ENCODE measurements at places on chromosomes 2 and 18.
A peak's percentile ranks its signal among the peaks of the same experiment; 100 is the strongest.

- no peak for DNase-seq
These were observed 1052.8 kb upstream of the NRXN1 start for GRCh38 chr2:52084759-52085158.

- DNase-seq = no peak
These were observed 169.2 kb upstream of the NOSTRIN start for GRCh38 chr2:168633200-168633599.

DNA sequence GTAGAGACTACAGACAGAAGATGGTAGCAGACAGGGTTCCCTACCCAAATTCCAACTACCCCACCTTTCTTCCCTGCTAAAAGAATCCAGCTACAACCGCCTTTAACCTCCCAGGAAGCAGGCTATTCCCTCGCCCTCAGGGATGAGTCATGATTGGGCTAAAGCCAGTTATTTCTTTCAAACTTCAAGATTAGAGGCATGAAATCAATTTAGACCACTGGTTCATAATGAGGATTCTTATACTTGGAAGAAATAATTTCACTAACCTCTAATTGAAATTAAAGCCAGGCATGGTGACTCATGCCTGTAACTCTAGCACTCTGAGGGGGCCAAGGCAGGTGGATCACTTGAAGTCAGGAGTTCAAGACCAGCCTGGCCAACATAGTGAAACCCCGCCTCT, 20.0 kb downstream of the TRIP12 start:
- no peak for DNase-seq

DNA sequence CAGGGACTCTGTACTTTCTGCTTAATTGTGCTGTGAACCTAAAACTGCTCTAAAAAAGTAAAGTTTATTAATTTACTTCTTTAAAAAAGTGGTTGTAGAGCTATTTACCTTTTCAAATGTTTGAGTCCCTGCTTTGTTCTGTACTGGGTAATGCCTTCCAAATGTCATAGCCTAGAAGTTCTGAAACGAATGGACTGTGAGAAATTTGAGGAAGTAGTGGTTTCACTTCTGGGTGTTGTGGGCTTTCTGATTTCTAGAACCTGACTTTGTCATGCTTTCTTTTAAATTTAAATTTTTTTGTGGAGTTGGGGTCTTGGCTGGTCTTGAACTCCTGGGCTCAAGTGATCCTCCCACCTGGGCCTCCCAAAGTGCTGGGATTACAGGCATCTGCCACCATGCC, 44.6 kb downstream of the SMAD4 start:
- no peak for DNase-seq

GRCh38 chr2:226796012-226796839, 3.4 kb downstream of the IRS1 start:
- DNase-seq = no peak

DNA sequence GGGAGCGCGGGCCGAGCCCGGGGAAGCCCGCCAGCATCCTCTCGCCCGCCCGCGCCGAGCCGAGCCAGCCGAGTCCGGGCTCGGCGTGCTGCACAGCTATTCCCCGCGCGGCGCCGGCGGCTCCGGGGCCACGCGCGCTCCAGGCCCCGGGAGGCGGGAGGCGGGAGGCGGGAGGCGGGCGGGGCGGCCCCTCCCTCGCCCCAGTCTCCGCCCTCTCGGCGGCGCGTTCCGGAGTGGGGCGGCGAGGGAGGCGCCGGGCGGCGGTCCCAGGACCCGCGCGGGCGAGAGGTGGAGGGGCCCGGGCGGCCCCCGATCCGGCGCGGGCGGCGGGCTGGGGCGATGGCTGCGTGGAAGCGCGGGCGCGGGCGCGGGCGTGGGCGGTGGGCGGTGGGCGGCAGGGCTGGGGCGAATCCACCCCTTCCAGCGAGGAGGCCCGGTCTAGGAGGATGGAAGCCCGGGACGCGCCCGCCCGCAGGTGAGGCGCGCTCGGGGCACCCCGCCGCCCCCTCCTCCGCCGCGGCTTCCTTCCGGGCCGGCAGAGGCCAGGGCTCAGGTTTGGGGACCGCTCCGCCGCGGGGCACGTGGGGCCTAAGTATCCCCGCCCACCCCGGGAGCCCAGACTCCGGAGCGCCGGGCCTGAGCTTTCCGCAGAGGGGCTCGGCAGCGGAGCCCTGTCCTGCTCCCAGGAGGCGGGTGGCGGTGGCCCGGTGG, at the start of gene ADCY3:
ADCY3 (minus strand) TSS at position 140 of the 711 bp plus-strand sequence. CDS start 1,250 bp downstream, outside the sequence.
- DNase-seq = peak; percentile 90

DNA sequence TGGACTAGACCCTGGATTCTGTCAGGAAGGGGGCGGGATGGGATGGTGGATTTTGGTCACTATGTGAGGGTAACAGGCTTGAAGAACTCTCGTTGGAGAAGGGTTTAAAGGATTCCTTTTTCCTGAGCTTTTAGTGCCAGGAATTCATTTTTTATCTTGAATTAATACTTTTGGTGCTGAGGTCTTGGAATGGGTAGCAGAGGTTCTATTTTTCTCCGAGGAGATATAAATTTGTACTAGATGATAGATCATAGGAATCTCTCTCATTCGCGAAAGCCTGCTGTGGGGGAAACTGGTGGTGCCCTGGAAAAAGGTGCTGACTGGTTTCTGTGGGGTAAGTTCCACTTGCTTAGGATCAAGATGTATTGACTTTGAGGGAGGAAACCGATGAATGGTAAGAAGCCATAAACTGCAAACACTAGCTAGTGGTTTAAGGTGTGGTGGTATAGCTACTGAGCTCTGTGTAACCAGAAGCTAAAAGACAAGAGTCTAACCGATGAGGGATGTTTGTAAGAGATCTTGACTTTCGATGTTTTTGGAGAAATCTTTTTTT, 706 bp downstream of the AGPS start:
- peak; percentile 49 for DNase-seq

- no peak for DNase-seq
These were observed 109.4 kb upstream of the LYPD6 start for GRCh38 chr2:149221002-149221401.

- DNase-seq = peak; percentile 36
These were observed 16.0 kb upstream of the CHRNA1 start for GRCh38 chr2:174780191-174780840.

DNA sequence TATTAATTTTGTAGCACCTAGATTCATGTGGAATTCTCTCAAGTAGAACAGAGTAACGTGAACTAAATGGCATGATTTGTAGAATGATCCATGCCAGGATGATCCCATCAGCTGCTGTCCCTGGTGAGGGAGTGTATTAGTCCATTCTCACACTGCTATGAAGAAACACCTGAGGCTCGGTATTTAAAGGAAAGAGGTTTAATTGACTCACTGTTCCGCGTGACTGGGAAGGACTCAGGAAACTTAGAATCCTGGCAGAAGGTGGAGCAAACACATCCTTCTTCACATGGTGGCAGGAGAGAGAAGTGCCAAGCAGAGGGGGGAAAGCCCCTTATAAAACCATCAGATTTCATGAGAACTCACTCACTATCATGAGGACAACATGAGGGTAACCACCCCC, 312.6 kb downstream of the PTPRM start:
- DNase-seq = no peak

- no peak for DNase-seq
These were observed 188.4 kb downstream of the SH3BP4 start for GRCh38 chr2:235139956-235140800.

DNA sequence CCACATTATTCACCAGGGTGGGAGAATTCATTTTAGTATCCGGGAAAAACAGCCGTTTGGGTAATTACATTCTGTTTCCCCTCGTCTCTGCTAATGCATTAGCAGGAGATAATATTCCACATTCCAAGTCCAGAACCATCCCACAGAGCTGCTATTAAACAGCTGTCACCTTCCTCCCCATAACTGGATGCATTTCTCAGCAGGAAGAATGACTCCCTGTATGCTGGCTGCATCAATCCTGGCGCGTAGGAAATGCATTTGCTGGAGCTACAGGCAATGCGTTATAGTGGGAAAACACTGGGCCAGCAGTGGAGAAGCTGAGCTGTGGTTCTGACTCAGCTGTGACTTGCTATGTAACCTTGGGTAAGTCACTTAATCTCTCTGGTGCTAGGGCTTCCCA, 246.0 kb downstream of the CLIP4 start:
- no peak for DNase-seq

GRCh38 chr2:108929807-108930425, 59.1 kb downstream of the EDAR start:
- DNase-seq = no peak

GRCh38 chr2:48445091-48445725, 84.7 kb upstream of the STON1 start:
- DNase-seq = no peak

DNA sequence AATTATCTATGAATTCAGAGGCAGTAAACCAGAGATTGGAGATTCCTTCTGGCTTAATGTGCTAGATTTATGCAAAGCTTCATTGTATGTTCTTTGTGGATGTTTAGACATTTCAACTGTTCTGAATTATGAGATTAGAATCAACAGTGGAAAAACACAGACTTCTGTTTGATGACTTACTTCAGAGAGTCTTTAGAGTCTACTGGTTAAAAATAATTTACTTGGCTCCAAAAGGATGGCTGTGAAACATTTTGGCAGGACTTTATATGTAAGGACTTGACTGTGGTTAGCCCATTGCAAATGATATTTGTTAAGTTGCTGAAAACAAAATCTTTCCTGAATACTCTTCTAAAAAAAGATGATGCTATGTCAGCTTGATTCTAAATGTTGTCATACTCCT, 25.5 kb upstream of the LRRC30 start:
- no peak for DNase-seq

- peak; percentile 34 for DNase-seq
These were observed 7.3 kb downstream of the FARP2 start for GRCh38 chr2:241363426-241363825.

- DNase-seq = no peak
These were observed 243.0 kb downstream of the HDAC4 start for GRCh38 chr2:239157771-239158170.

GRCh38 chr2:1927896-1928568, 183.7 kb upstream of the PXDN start:
- no peak for DNase-seq

DNA sequence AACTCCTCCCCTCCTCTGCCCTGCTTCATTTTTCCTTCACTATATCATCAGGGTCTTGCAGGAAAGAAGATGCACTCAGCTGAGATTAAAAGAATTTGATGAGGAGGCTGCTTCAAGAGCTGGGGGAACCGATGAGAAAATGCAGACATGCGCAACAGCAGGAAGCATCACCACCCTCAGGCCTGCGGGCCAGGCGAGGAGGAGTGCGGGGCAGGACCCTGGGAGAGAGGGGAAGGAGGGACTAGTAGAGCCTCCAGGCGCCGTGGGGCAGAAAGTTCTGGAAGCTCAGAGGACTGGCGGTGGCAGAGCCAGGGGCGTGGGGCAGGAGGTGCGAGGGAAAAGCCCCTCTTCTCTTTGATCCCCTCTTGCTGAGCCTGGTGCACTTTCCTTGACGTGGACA, 108.2 kb downstream of the CD226 start:
- DNase-seq = no peak

DNA sequence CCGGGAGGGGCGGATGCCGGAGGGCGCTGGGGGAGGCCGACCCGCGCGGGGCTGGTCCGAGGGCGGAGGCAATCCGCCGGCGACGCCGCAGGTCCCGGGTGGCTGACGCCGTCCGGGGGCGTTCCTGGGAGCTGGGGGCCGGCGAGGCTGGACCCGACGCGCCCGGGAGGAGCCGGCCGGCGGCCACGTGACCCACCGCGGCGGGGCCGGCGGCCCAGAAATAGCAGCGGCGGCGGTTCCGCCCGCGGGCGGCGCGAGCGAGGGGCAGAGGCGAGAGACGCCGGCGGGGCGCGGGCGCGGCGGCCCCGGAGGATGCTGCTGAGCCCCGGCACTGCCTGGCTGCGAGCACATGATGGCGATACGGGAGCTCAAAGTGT, at the start of gene RAB31:
RAB31 (plus strand) TSS at position 245 of the 377 bp plus-strand sequence; CDS start at position 350, 105 bp downstream.
- peak; percentile 74 for DNase-seq

DNA sequence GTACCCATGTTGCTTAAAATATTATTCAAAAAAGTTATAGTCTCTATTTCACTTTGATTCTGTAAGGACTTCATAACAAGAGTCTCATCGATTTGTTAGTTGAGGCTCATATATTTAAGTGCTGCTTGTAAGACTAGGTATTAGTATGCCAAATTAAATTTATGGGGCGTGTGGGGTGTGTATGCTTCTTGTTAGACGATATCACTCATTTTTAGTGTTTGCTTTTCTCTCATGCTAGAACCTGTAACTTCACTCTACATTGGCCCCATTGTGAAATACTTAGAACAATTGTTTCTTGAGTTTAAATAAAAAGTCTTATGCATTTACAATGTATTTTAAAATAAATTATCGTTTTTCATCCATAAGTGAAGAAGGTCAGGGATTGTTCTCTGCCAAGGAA, 63.6 kb downstream of the CTNNA2 start:
- no peak for DNase-seq

- DNase-seq = no peak
These were observed 18.5 kb downstream of the PMAIP1 start for GRCh38 chr18:59918320-59918755.

- DNase-seq = no peak
These were observed 1.3 kb upstream of the FHL2 start for GRCh38 chr2:105400138-105400540.

DNA sequence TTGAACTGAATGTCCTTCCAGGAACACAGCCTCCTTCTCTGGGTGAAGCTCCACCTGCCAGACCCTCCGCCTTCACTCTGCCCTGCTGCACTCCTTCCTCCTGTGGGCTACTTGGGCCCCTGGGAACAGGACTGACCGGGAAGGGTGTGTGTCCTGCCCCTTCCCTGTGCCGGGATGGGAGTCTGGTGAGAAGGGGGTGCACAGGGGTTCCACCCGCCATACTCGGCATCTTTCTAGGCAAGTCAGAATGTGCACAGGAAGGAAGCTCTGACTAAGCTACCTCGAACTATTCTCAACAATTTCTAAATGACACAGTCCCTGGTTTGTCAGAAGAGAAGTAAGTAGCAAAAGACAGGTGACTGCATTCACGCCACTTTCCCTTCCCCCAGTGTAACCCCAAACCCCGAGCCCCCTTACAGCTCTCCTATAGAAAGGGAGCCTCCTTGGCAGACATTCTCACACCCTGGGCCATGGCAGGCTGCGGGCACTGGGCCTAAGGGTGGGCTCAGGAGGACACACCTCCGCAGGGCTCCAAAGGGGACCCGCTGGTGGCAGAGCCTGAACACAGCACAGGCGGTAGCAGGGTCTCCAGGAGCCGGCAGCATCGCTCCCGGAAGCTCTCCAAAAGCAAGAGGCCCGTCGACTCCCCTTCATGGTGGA, 184.1 kb downstream of the HDAC4 start:
- peak; percentile 61 for DNase-seq

DNA sequence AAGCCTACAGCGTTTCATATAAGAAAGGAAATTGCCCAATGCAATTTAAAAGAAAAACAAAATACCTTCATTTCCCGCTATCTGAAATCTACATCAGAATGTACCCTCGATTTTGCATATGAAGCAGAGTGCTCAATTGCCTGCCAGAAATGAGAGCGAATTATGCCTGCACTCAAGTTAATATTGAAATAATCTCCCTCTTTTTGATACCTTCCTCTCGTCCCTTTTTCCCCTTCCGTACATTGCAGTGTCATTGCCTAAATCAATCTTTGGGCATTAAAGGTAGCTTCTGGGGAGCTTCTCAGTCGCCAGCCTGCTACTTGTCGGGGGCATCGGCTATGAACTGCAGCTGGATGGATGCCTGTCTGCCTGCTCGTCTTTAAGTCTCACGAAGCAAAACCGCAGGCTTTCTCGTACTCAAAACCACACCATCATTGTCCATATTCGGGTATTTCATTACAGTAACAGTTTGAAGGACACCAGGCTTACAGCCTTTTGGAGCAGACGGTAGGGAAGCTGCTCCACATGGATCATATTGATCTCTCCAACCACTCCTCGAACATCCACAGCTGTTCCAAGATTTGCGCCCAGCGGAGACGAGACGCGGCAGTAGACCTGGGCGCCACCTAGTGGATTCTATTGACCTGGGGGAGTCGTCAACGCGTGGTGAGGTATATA, 64.0 kb upstream of the HNRNPA3 start:
- DNase-seq = peak; percentile 50
